ENCODE measurements at places on chromosomes 6 and 20.

- DNase-seq: no peak
Measured at GRCh38 chr20:8155229-8155628, 23.2 kb downstream of the PLCB1 start.

DNA sequence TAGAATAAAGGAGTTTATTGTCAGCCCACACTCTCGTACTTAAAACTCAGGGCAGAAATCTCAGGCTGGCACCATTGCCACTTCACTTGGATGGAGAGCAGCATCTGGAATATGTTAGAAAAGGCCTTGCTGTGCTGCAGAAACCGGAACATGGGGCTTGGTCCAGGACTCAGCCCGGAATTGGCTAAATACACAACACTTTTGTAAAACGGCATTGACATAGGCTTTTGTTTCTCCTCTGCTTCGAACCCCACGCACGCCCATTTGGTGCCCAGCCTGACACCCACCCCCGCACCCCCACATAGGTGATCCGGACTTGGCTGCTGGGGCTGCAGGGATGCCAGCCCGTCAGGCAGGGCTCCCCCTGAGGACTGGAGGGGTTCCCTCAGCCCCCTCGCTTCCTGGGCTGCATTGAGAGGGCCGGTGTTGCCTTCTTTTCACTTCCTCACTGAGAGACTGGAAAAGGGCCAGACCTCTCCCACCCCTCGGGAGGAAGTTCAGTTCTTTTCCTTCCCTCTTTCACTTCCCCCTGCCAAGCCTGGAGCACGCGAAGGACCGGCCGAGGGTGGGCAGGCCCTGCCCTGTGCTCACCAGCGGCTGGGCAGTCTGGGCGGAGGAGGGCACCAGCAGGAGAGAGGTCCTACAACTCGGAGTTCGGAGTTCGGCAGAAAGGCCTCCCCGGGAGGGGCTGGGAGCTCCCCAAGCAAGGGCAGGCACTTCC is 17.9 kb upstream of the CST3 start:
- DNase-seq: no peak

GRCh38 chr20:38523697-38524096 is 51.1 kb downstream of the RALGAPB start:
- DNase-seq: no peak

DNA sequence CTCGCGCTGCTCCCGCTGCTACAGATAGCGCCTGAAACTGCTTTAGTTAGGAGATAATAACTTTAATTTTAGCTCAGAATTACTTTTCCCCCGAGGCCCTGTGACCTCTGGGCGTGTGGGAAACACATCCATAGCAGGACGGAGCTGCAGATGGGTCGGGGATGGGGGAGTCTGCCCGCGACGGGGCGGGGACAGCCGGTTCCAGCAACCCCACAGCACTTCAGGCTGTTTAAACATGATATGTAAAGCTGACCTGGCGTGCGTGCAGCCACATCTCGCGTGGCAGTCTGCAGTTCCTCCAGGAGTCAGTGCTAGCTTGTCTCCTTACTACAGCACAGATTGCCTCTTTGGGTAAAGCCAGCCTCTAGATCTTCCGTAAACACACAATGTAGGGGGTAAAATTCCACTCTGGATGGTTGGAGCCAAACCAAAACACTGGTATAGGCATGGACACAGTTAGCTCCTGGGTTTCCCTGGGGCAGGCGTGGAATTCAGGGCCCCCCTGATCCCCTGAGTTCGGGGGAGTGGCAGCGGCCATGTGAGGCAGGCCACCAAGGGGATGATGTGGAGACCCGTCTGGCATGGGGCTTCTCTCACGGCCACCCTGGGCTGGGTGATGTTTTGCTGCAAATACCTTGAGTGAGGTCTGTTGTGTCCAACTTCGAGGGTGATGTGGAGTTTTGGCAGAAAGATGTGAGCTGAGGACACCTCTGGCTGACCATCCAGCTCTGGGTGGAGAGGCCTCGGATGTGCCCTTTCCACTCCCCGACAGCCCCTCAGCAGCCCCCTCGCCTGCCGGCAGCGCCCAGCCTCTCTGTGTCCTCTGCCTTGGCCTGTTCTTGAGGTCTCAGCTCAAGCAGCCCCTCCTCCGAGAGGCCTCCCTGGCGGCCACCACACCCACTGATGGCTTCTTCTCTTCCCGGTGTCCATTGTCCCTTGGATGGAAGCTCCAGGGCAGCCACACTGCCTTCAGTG is 214.5 kb downstream of the TAF4 start:
- no peak for DNase-seq

DNA sequence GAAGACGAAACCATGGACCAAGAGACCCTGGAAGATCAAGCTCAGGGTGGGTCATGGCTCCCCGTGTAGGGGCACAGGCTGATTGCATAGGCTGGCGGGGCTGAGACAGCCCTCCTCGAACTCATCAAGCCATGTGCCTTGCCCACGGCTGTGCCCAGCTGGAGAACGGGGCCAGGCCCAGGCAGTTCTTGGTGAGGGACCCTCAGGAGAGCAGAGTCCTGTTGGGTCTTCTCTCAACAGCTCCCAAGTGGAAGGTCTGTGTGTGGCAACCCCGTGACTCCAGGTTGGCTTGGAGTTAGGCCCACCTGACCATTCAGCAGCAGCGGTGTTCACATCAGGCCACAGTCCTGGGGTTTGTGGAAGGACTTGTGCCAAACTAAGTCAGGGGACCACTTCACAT is 276.5 kb downstream of the QKI start:
- DNase-seq: no peak

DNA sequence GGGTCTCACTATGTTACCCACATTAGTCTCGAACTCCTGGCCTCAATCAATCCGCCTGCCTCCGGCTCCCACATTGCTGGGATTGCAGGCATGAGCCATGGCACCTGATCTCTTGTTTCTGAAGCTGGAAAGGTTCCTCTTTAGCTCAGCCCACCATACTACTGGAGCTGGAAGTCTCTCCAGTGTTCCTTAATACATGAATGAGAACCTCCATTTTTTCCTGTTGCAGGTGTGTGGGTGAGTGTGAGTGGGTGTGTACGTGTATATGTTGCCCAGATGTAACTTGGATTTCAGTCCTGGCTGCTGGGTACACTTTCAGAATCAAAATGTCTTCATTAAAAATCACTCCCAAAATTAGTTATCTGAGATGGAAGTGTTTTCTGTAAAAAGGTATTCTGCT is 11.1 kb downstream of the PNPLA1 start:
- no peak for DNase-seq

GRCh38 chr6:157438611-157439111 is 57.7 kb downstream of the ZDHHC14 start:
- DNase-seq: no peak

GRCh38 chr6:84575264-84575663 is 189.1 kb downstream of the TBX18 start:
- DNase-seq: no peak

Measured in activated gamma-delta T cell treated with anti-CD3 and anti-CD28 coated beads, Interleukin-2, amount 50 U/mL, for 16 hours (primary cell).